ENCODE measurements at places on chromosomes 16 and 17. TPM values are rescaled to one million over a fixed set of nuclear protein-coding genes. Genes with fewer than 3 reads are reported as not detected.

Gene PAQR4
- 0.83 TPM for total RNA-seq

DNA sequence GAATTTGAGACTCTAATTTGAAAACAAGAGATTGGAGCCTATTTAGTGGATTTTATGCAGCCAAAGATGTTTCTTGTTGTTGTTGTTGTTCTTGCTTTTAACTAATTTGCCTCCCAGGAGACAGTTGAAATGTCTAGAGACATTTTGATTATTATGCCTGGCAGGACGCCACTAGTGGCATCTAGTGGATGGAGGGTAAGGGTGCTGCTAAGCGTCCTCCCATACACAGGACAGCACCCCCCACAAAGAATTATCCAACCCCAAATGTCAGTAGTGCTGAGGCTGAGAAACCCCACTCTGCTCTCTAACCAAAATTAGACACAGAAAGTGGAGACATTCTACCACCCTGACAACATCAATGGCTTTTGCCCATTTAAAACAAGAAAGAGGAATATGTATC lies 15.4 kb upstream of the HSBP1 start:
- DNase-seq = no peak
- H3K27me3 ChIP-seq = no peaks in the 10 kb centered on the region
- no peaks in the 10 kb centered on the region for H3K36me3 ChIP-seq
- H3K27ac ChIP-seq = no peak overlapping the region
- no peak overlapping the region for H3K4me3 ChIP-seq

GRCh38 chr17:36921095-36921851 lies 16.0 kb upstream of the LHX1 start:
- no peaks in the 10 kb centered on the region for H3K36me3 ChIP-seq
- DNase-seq = no peak
- no peak overlapping the region for H3K4me3 ChIP-seq

DNA sequence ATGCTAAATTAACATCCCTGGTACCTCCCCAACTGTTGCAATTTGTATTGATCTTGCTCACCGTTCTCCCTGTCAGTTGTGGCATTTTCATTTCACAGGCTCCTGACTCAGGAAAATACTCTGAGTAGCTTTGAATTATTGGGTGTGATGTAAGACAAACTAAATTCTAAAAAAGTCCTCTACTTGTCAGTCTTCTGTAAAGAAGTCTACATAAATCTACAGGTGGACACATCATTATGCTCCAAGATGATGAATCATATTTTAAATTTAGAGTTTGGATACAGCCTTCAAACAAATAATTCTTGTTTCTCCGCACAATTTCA lies 47.2 kb downstream of the MARCHF10 start:
- no peaks in the 10 kb centered on the region for H3K36me3 ChIP-seq
- H3K4me1 ChIP-seq = no peaks in the 10 kb centered on the region
- H3K27me3 ChIP-seq = no peaks in the 10 kb centered on the region
- H3K27ac ChIP-seq = no peak overlapping the region
- H3K4me3 ChIP-seq = no peak overlapping the region

Gene MYH2
- 0.14 TPM for total RNA-seq

Gene KRTAP9-8
- total RNA-seq = not detected

DNA sequence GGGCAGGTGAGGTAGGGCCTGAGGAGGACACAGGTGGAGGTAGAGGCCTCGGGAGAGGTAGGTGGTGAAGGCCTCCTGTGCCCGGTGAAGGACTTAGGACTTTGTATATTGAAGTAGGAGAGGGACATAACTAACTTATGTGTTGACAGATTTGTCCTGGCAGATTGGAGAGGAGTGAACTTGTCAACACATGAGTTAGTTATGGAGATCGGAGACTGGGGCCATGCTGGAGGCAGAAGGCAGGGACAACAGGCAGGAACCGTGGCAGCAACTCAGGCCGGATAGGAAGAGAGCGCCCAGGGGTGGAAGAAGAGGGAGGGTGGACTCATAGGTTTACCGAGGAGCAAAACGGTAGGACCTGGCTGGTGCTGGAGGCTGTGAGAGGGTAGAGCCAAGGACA lies 18.4 kb downstream of the GLP2R start:
- no peak overlapping the region for H3K27ac ChIP-seq
- H3K27me3 ChIP-seq = no peaks in the 10 kb centered on the region
- no peaks in the 10 kb centered on the region for H3K36me3 ChIP-seq
- H3K4me1 ChIP-seq = peaks cover 30% of the 10 kb centered on the region
- DNase-seq = no peak

GRCh38 chr17:56908001-56908542 lies 5.8 kb downstream of the TRIM25 start:
- no peak overlapping the region for H3K4me3 ChIP-seq
- peaks cover 34% of the 10 kb centered on the region for H3K4me1 ChIP-seq
- no peaks in the 10 kb centered on the region for H3K27me3 ChIP-seq

GRCh38 chr17:46194393-46195216 lies 1.4 kb upstream of the KANSL1 start:
- no peak for DNase-seq
- H3K36me3 ChIP-seq = no peaks in the 10 kb centered on the region
- peaks cover 46% of the 10 kb centered on the region for H3K4me1 ChIP-seq
- peak overlapping the region; percentile 97 for H3K4me3 ChIP-seq

GRCh38 chr16:31181102-31181830 lies 1.3 kb downstream of the FUS start:
- peak overlapping the region; percentile 99 for H3K27ac ChIP-seq
- peaks cover 27% of the 10 kb centered on the region for H3K36me3 ChIP-seq
- no peaks in the 10 kb centered on the region for H3K4me1 ChIP-seq
- DNase-seq = peak; percentile 70

- no peak for DNase-seq
- H3K27me3 ChIP-seq = no peaks in the 10 kb centered on the region
- H3K4me1 ChIP-seq = peaks cover 65% of the 10 kb centered on the region
- H3K36me3 ChIP-seq = no peaks in the 10 kb centered on the region
These were observed 2.6 kb downstream of the ARHGAP17 start for GRCh38 chr16:25012525-25012991.

- no peaks in the 10 kb centered on the region for H3K27me3 ChIP-seq
- peaks cover 45% of the 10 kb centered on the region for H3K4me1 ChIP-seq
- H3K4me3 ChIP-seq = peak overlapping the region; percentile 81
- H3K27ac ChIP-seq = peak overlapping the region; percentile 99
- no peak for DNase-seq
- H3K36me3 ChIP-seq = no peaks in the 10 kb centered on the region
These were observed 861 bp downstream of the RAB11FIP3 start for GRCh38 chr16:426115-426905.

DNA sequence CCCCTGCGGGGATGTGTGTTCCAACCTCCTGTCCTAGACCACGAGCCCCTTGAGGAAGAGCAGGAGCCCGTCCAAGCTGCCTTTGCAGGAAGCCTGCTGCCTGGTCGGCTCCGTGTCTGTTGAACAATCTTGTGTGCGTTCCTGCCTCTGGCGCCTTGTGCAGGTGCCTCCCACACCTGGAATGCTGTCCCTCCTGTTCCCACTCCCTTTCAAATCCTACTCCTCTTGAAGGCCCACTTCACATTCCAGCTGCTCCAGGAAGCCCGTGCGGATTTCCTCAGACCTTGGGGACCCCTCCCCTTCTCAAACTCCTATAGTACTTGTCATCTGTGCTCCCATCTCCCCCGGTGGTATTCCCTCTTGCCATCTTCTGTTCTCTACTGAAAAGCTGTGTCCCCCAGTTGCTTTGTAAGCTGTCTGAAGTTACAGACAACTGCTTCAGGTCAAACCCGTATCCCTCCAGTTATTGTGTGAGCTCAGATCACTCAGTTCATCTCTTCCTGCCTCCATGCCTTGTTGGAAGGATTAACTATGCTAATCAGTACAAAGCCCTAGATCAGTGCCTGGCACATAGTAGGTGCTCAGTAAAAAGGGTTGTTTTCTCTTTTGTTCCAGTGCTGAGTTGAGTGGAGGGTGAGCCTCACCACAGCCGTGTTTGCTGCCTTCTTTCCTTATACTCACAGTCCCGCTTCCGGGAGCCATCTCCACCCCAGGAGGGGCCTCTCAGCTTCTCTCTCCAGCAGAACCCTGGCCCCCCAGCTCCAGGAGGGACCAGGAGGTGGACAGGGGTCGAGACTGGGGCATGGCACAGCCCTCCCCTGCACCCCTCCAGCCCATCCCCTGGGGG lies 241.8 kb upstream of the CIBAR2 start:
- no peak for DNase-seq
- peaks cover 78% of the 10 kb centered on the region for H3K4me1 ChIP-seq
- H3K27me3 ChIP-seq = no peaks in the 10 kb centered on the region

Gene CAPNS2
- 0.83 TPM for total RNA-seq

GRCh38 chr16:88489163-88489741 lies 36.2 kb downstream of the ZFPM1 start:
- no peaks in the 10 kb centered on the region for H3K27me3 ChIP-seq
- no peak overlapping the region for H3K27ac ChIP-seq
- no peak for DNase-seq
- H3K4me3 ChIP-seq = no peak overlapping the region

Gene MVP
- 64.2 TPM for total RNA-seq

Gene SLFN12
- total RNA-seq = 7.8 TPM

DNA sequence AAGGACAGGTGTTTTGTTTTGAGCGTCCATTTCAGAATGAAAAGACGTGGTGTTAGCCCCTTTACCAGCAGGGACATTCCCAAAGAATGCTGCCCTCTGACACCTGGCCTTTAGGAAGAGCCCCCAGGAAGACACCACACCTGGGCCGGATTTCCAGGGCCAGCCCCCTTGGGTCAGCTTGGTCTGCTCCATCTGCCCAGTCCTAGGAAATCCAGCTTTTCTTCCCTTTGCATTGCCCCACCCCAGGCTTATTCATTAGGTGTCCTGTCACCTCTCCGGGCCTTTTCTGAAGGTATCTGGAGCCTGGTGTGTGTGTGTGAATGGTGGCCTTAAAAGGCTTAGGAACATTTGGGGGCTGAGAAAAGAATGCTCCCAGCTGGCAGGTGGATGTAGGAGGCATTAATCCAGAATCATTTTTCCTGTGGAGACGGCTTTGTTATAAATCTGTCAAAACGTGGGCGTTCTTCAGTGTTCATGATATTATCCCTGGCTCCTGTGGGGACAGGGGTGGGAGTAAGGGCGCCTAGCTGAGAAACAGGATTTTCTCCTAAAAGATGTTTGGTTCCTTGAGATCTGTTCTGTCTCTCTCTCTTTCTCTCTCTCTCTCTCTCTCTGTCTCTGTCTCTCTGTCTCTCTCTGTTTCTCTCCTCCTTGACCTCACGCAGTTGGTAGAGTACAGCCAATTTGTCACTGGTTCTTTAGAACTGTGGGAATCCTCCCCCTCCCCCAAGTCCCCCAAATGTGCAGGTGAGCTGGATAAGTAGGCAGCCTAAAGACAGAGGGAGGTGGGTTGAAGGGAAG lies 84.0 kb downstream of the NTN1 start:
- H3K27ac ChIP-seq = peak overlapping the region; percentile 86
- H3K27me3 ChIP-seq = no peaks in the 10 kb centered on the region
- DNase-seq = no peak
- H3K4me3 ChIP-seq = no peak overlapping the region
- peaks cover 9% of the 10 kb centered on the region for H3K4me1 ChIP-seq

- peak; percentile 91 for DNase-seq
- H3K27me3 ChIP-seq = peaks cover 27% of the 10 kb centered on the region
- H3K27ac ChIP-seq = peak overlapping the region; percentile 80
- no peaks in the 10 kb centered on the region for H3K36me3 ChIP-seq
- peaks cover 60% of the 10 kb centered on the region for H3K4me1 ChIP-seq
These were observed 9.9 kb downstream of the CYGB start for GRCh38 chr17:76527430-76528111.

DNA sequence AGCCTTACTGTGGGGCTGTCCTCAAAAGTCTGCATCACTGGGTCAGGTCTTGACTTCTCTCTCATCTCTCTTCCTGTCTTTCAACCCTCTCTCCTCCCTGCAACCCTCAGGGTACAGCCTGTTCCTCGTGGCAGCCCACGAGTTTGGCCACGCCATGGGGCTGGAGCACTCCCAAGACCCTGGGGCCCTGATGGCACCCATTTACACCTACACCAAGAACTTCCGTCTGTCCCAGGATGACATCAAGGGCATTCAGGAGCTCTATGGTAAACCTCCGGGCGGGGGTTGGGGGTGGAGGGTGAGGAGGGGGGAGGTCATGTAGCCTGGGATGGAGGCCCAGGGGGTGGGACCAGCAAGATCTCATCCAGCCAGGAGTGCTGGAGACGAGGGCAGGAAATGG lies 12.7 kb downstream of the MMP2 start:
- H3K4me1 ChIP-seq = peaks cover 15% of the 10 kb centered on the region
- H3K4me3 ChIP-seq = no peak overlapping the region
- peak overlapping the region; percentile 11 for H3K27ac ChIP-seq
- H3K36me3 ChIP-seq = no peaks in the 10 kb centered on the region
- DNase-seq = no peak
- no peaks in the 10 kb centered on the region for H3K27me3 ChIP-seq

DNA sequence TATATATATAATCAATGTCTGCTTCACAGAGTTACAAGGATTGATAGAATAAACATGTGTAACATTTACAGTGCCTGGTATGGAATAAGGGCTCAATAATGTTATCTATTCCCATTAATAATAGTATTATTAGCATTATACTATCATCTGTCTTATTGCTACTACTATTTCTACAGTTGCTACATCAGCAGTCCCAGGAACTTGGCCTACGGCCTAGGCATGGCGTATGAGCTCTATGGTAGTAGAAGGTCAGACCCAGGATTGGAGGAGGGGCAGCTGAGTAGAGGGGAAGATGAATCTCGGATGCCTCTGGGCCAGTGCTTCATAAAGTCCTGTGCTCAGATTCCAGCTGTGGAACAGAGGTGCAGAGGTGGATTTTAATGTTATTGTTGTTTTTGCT lies 146.3 kb upstream of the TBX2 start:
- H3K27me3 ChIP-seq = no peaks in the 10 kb centered on the region
- peak overlapping the region; percentile 65 for H3K27ac ChIP-seq
- H3K4me3 ChIP-seq = no peak overlapping the region
- H3K4me1 ChIP-seq = peaks cover 29% of the 10 kb centered on the region
- no peaks in the 10 kb centered on the region for H3K36me3 ChIP-seq

- H3K27me3 ChIP-seq = no peaks in the 10 kb centered on the region
- no peak overlapping the region for H3K4me3 ChIP-seq
- H3K27ac ChIP-seq = no peak overlapping the region
- H3K4me1 ChIP-seq = no peaks in the 10 kb centered on the region
- no peaks in the 10 kb centered on the region for H3K36me3 ChIP-seq
These were observed 44.1 kb downstream of the CRLF3 start for GRCh38 chr17:30780343-30780742.

GRCh38 chr17:57684711-57685498 lies 60.2 kb downstream of the CCDC182 start:
- no peak for DNase-seq
- no peaks in the 10 kb centered on the region for H3K36me3 ChIP-seq

DNA sequence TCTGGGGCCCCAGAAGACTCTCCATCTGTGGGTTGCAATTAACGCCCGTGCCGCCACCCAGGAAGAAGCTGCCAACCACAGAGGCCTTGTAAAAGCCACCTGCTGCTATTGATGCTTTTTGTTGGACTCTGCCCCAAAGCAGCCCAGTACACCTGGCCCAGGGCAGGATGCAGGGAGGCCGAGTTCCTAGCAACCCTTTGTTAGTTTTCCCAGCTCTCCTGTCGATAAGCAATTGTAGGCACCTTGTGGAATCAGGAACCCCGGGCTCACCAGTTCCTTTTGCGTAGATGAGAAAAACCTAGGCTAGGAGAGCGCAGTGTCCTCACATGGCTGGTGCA lies 103.3 kb downstream of the ABCC6 start:
- H3K36me3 ChIP-seq = peaks cover 36% of the 10 kb centered on the region
- peak overlapping the region; percentile 82 for H3K27ac ChIP-seq
- no peak for DNase-seq
- peaks cover 25% of the 10 kb centered on the region for H3K4me1 ChIP-seq
- no peaks in the 10 kb centered on the region for H3K27me3 ChIP-seq
- peak overlapping the region; percentile 11 for H3K4me3 ChIP-seq

Measured in sigmoid colon (tissue), 7 donors.